ENCODE measurements at places on chromosomes 3 and 15. TPM values are rescaled to one million over a fixed set of nuclear protein-coding genes. Genes with fewer than 3 reads are reported as not detected.

DNA sequence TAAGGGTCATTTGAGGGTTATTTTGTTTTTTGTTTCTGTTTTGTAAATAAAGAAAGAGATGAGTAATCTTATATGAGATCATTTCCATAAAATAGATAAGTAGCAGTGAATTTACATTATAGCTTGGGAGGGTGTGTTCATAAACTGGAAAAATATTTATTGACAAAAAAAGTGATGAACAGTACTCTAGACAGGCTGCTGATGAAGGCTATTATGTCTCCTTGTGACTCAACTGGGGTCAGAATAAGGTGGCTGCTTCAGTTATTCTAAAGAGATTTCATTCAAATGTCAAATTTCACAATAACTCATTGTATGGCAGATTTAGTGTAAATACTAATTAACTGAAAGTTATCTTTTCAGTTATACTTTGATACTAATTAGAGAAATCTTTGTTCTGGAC, 251.1 kb upstream of the CMC1 start:
- DNase-seq: no peak

CMTM7 gene
- 8.2 TPM for total RNA-seq

DNA sequence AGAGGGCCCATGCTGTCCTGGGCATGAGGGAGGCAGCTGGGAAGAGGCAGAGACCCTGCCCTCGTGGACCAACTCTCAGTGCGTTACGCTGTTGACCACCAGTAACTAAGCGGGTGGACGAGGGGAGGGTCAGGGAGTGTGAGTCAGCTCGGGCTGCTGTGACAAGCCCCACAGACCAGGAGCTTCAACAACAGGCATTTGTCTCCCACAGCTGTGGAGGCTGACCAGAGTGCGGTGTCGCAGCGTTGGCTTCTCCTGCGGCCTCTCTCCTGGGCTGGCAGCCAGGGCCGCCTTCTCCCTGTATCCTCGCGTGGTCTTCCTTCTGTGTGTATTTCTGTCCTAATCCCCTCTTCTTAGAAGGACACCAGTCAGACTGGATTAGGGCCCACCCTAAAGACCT, 13.0 kb downstream of the EFCC1 start:
- DNase-seq: no peak

- DNase-seq: no peak
These were observed 64.8 kb upstream of the LPP start for GRCh38 chr3:188088948-188089685.

FBXW12 gene
- total RNA-seq: not detected

DNA sequence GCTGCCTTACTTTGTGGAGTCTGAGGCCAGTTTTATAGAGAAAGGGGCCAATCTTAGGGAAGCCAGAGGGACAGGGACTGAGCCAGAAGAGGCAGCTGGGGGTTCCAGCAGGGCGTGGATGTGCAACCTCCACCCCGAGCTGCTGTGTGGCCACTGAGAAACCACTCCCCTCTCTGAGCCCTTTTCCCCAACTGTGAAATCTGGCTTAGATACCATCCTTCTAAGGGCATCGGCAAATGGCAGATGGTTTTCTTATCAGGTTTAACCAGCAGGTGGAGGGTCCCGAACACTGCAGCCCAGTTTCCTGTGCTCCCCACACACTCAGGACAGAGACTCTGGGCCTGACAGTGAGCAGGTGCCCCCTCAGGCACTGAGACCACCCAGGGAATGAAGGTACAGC, 55.8 kb upstream of the SLC6A6 start:
- no peak for DNase-seq

- DNase-seq: no peak
These were observed 135.6 kb downstream of the TPRA1 start for GRCh38 chr3:127454968-127455367.

DNA sequence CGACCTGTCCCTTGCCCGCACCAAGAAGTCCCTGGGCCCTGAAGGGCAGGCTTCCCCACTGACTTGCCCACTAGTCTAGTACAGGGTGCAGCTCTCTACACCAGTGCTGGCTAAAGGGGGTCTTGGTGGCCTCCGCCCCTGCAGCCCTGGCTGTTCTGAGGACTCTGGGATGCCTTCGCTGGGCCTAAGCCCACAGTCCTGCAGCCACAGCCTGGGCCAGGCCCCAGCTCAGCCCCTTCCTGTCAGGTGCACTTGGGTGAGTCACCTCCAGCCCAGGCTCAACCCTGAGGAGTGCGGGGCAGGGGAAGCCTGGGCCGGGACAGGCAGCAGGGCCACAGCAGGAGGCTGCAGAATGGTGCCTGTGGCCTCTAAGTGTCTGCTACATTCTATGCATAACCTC, 971 bp downstream of the C3orf22 start:
- DNase-seq: peak; percentile 37

- DNase-seq: no peak
These were observed 3.5 kb upstream of the CCDC80 start for GRCh38 chr3:112644453-112644852.

DNA sequence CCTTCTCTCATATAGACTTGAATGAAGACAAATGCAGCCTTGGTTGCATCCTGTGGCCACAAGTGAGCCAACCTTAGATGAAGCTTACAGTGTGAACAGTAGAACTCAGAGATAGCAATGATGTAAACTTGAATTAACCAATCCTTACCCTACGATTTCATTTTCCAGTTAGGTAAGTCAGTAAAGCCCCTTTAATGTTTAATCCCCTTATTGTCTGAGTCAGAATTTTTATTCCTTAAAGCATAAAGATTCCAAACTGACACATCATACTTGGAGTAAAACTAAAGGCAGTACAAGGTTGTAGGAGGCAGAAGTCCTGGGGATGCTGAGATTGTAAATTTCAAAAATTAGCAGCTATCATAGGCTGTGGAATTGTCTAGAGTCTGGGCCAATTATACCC, 507.8 kb upstream of the DPH6 start:
- no peak for DNase-seq

ZNF445 gene
- total RNA-seq: 24.8 TPM

GUCA1C gene
- not detected for total RNA-seq

EPHA6 gene
- total RNA-seq: 9.9 TPM

DNA sequence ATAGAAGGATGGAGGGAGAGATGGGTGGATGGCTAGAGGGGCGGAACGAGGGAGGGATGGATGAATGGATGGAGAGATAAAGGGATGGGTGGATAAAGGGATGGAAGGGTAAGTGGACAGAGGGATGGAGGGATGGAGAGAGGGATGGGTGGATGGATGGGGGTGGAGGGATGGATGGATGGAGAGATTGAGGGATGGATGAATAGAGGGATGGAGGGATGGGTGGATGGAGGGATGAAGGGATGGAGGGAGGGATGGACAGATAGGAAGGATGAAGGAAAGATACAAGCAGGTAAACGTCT, 313.3 kb downstream of the UACA start:
- no peak for DNase-seq

- DNase-seq: no peak
These were observed 6.8 kb upstream of the SKIL start for GRCh38 chr3:170350515-170351413.

DNA sequence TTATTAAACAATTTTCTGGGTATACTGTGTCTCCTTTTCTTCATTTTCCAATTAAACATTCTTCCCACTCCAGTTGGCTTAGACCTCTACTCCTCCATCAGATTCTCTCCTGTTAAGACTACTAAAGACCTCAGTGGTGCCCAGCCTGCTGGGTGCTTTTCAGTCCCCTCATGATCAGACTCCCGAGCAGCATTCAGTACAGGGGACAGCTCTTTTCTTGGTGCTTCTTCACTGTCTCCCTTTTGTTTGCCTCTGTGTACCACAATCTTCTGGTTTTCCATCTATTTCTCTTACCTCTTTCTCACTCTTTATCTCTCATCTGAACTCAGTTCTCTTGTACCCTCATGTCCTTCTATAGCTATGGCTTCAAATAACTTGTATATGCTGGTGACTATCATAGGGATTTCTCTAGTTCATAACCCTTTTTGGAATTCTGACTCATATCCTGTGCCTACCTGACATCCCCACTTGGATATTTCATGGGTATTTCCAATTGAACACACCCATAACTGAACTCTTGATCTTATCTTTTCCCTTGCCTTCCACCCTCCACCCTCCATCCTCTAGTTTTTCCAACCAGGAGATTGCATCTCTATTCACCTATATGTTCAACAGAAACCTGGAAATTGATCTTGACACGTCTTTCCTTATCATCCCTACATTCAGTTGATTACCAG, 55.6 kb upstream of the ABHD10 start:
- DNase-seq: no peak

GRCh38 chr3:52079958-52080357, 23.6 kb upstream of the DUSP7 start:
- no peak for DNase-seq

DNA sequence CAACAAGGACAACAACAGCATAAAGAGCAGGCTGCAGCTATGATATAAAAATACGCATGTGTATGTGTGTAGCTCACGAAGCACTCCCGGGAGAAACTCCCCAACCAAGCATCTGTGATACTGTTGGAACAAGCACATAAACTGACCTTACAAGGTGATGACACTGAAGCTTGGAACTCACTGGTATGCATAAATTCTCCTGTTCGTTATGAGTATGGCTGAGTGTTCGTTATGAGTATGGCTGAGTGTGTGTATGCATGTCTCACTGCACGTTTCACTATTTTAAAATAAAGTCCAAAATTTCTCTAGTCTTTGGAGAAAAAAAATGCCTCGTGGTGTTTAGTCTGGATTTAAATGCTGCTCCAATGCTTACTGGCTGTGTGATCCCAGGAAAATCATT, 256.8 kb downstream of the RORA start:
- no peak for DNase-seq

- no peak for DNase-seq
These were observed 75.3 kb upstream of the C2CD4B start for GRCh38 chr15:62240121-62241096.

DNA sequence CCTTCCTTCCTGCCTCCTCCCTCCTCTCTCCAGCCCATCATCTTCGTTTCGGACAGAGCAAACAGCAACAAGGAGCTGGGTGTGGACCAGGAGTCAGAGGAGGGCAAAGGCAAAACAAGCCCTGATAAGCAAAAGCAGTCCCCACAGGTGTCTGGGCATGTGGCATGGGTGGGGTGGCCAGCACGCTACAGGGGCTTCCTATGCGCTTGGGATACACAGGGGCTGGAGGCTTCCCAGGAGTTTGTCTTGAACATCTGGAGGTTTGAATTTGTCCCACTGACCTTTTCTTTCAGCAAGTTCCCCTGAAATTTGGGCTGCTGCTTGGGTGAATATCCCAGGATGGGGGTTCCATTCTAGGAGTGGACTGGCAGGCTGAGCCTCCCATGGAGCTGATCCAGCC, 48.9 kb downstream of the CAPN3 start:
- DNase-seq: no peak

AHSG gene
- 0.27 TPM for total RNA-seq

CCR3 gene
- 0.14 TPM for total RNA-seq

- peak; percentile 24 for DNase-seq
These were observed 45.1 kb downstream of the CMTM7 start for GRCh38 chr3:32436816-32437189.

- DNase-seq: no peak
These were observed 309.5 kb downstream of the GAP43 start for GRCh38 chr3:115932807-115933206.

GRCh38 chr3:18474202-18474601, 49.1 kb upstream of the SATB1 start:
- no peak for DNase-seq

MYL3 gene
- total RNA-seq: 5.4 TPM

DNA sequence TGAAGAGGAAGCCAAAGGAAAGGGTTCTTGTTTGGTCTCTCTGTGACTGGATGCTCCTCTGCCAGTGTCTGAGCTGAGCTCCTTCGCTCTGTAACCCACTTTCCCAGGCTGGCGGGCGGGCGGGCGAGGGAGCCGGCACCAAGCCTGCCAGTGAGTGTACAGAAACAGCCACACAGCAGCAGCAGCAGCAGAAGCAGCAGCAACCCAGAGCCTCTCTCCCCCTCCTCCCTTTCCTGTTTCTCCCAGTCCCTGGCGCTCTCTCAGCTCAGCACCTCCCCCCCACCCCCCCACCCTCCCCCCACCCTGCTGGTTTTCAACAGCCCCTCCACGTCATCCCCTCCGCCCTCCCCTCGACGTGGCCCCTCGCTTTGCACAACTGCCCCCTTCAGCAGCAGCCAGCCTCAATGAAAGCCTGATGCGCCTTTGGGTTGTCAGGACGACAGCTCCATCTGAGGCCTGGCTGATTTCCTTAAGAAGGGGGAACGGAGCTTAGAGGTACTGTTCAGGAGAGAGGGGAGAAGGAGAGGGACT, at the start of gene LSAMP:
TSS of gene LSAMP (minus strand) at position 177 of the 531 bp plus-strand sequence.
- peak; percentile 72 for DNase-seq

DNA sequence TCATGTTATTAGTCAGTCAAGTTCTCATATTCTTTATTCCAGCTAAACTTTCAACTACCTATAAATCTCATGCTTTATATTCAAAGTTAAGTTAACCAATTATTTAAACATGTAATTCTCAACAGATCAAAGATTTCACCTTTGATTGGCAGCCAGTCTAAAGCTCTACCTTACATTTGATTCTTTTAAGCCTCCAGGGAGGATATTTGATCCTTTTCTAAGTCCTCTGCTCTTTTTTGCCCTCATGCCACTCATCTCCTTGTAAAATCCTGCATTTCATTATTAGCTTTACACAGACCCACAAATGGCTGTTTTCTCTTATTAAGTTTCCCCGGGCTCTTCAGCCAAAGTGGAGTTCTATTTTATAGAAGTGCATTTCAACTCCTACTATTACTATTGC, 134.1 kb downstream of the NLGN1 start:
- no peak for DNase-seq

- DNase-seq: no peak
These were observed 39.0 kb downstream of the SLC6A6 start for GRCh38 chr3:14441240-14441919.

- DNase-seq: no peak
These were observed 1.5 kb upstream of the SLC12A8 start for GRCh38 chr3:125213946-125214542.

BFSP2 gene
- total RNA-seq: not detected

DNA sequence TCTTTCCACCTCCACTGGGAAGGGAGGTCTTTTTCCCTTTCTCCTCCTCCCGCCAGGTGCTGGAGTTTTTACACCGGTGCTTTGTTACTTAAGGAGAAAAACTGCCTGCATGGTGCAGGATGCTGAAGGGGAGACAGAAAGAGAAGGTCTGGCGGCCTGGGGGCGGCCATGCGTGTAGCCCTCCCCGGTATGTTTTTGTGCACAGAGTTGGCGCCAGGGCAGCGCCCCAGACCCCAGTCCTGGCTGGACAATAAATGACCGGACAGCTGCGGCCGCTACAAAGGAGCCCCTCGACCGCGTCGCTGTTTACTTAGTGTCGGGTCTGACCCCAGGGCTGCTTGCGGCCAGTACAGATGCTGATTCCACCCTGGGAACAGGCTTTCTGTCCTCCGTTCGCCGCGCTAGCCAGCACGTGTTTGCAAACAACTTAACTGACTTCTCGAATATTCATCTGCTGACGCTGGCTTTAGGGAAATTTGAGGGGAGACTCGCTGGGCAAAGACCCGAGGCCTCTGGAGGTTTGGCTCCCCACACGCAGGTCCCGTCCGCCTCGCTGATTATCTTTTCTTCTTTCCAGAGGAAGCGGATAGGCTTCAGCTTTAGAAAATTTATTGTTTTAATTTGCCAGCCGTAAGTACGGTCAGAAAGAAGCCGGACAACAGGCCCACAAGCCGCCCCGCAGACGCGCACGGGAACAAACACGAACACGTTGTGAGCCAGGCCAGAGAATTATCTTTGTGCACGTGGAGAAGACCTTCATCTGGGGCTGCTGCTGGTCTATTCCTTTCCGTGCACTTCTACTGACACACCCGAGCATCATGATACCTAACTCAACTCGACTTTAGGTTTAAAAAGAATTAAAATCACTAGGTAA, 46.9 kb downstream of the ZIC4 start:
- no peak for DNase-seq

PLXNB1 gene
- 367 TPM for total RNA-seq
